ENCODE measurements at places on chromosomes 1 and 21.

DNA sequence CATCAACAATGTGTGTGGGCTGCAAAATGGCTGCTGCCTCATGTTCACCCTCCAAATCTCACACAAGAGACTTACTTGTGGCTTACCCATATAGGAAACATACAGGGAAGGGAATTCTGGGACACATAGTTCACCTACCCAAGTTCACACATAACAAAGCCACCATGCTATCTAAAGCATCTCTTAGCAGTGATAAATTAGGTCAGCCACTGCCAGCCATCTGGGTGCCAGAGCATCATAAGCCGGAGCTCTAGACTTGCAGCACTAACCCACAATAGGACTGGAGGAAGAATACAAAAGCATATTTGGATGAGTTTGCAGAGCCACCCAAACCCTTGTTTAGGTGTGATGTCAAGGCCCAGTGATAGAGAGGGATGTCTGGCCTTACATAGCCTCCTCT lies 321.7 kb downstream of the SEC16B start:
- DNase-seq, result no peak

DNA sequence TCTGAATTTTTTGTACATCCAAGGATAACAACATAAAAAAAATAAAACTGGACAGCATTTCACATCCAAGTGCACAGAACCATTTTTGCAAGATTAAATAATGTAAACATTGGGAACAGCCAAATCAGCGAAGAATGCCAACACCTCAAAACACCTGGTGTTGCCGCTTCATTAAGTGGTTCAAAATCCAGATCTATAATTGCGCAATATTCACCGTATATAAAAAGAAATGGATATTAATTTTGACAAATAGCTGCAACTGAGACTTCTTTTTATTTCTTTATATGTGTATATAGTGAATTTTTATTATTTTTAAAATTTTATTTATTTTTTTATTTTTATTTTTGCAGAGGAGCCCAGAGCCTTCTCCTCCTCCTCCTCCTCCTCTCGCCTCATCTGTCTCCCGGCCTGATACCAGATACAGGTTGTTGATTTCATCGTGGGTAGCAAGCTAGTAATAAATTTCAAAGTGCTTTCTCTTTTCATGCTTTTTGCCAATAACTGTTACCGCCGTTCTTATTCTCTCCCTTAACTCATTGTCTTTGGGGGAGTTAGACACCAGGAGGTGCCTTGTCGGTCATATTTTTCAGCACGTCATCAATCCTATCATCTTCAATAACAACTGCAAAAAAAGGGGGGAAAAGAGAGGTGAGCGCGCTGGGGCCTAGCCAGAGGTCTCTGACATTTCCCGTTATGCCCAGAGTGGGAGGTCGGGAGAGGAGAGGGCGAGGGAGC lies 2.7 kb downstream of the CAMK2N1 start:
- no peak for DNase-seq

GRCh38 chr1:187691439-187691838 lies 862.7 kb downstream of the PLA2G4A start:
- DNase-seq, result no peak

GRCh38 chr1:216173376-216173995 lies 249.8 kb downstream of the USH2A start:
- no peak for DNase-seq

GRCh38 chr1:239829535-239829934 lies 262.1 kb upstream of the FMN2 start:
- no peak for DNase-seq

DNA sequence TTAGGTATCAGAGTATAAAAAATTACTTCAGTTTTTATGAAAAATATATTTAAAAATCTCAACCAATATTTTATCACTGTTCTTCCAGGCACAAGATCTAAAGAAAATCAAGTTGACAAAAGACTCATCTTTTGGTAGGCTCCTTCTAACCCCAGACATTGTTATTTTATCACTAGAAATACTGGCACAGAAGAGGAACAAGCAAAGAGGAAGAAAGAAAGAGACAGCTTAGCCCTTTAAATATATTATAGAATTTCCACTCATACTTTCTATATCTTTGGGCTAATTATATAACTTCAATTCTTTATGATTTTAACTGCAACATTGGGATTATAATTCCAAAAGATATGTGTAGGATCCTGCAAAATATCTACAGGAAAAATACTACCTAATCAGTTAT lies 32.4 kb downstream of the SPTA1 start:
- no peak for DNase-seq

DNA sequence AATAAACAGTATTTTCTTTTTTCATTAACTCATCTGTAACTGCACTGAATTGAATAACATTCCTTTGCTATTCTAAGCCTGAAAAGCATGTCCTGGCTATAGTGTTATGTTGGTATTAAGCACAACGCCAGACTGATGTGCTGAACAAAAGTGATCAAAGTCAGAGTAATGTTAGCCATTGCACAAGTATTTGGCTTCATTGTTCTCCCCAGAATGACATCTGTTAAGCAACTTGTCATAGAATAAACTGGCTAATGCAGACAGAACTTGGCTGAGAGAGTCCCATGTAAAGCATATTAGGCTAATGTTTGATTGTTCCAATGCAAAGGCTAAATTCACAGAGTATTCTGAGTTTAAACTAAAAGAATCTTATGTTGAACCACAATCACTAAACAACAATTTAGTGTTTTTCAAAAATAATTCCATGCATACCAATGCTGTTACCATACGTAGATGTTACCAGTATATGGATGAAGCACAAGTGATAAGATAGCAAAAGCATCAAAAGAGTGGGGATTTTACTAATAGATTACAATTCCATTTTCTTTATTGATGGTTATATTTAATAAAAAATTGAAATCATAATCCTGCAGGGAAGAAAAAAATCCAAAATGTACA lies 235.3 kb upstream of the DMRTA2 start:
- DNase-seq, result no peak

Measured in CD4-positive, alpha-beta T cell treated with Interleukin-2 at 100 ng/mL for 4 hours (primary cell).